ENCODE measurements at places on chromosomes 7 and 10.

GRCh38 chr10:16436367-16436757 lies 448 bp upstream of the PTER start:
- peak; percentile 33 for DNase-seq

GRCh38 chr10:47035819-47036337 lies 124.7 kb downstream of the PTPN20 start:
- no peak for DNase-seq

- DNase-seq, result peak; percentile 79
These were observed 299.6 kb upstream of the NFE2L3 start for GRCh38 chr7:25852211-25852938.

DNA sequence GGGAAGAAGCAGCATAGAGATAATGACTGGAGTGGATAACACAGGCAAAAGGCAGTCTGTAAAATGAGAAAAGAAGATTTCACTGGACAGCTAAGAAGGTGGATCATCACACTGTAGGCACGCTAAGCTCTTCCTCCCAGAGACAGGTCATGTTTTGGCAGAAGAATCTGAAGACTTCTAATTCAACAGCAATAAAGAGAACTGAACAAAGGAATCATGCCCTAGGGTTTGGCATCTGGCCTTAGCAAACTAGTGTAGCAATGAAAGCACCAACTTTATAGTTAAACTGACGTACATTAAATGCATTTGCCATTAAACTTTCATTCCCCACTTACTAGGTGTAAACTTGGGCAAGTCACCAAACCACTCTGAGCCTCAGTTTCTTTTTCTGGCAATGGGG lies 84.4 kb upstream of the SEM1 start:
- no peak for DNase-seq

- no peak for DNase-seq
These were observed 16.5 kb downstream of the MKI67 start for GRCh38 chr10:128109707-128110106.
